A549 treated with AZD2906 at 1 μM for 4 hours (cell line): ENCODE measurements at places on chromosomes 13 and 19. TPM values are rescaled to one million over a fixed set of nuclear protein-coding genes. Genes with fewer than 3 reads are reported as not detected.

APOC1 gene
- 110 to 119 TPM (median 111 TPM) in 5 replicates for total RNA-seq

SUGP1 gene
- 21.1 to 29.5 TPM (median 25.4 TPM) in 5 replicates for total RNA-seq

KLK11 gene
- not detected in 5 replicates for total RNA-seq

DIAPH3 gene
- total RNA-seq: 6.2 to 8.8 TPM (median 7.6 TPM) in 5 replicates

MATK gene
- total RNA-seq: 0.73 to 1.8 TPM (median 1.3 TPM) in 5 replicates

WDR18 gene
- total RNA-seq: 48.2 to 72.0 TPM (median 68.3 TPM) in 5 replicates

FAM216B gene
- total RNA-seq: not detected in 5 replicates

CLEC4M gene
- total RNA-seq: not detected in 5 replicates

ATP4B gene
- total RNA-seq: not detected in 5 replicates

SELENOV gene
- total RNA-seq: not detected in 5 replicates

HSD17B14 gene
- 12.4 to 16.1 TPM (median 13.9 TPM) in 5 replicates for total RNA-seq

CCDC124 gene
- total RNA-seq: 102 to 126 TPM (median 115 TPM) in 5 replicates

FPR1 gene
- total RNA-seq: 0.09 to 0.19 TPM (median 0.15 TPM) in 5 replicates

CBY2 gene
- total RNA-seq: not detected in 5 replicates

ZNF418 gene
- 0.84 to 1.5 TPM (median 1.2 TPM) in 5 replicates for total RNA-seq

RFPL4A gene
- 0.48 to 1.1 TPM (median 0.80 TPM) in 5 replicates for total RNA-seq

SPRED3 gene
- total RNA-seq: 1.9 to 2.8 TPM (median 2.2 TPM) in 5 replicates

OBI1 gene
- 7.5 to 10.9 TPM (median 7.8 TPM) in 5 replicates for total RNA-seq

IGFLR1 gene
- total RNA-seq: 10.9 to 12.5 TPM (median 11.8 TPM) in 5 replicates

SARS2 gene
- total RNA-seq: 53.0 to 57.1 TPM (median 54.5 TPM) in 5 replicates

CCDC194 gene
- not detected in 5 replicates for total RNA-seq
